ENCODE measurements at places on chromosomes 7 and 10.
A peak's percentile ranks its signal among the peaks of the same experiment; 100 is the strongest.

- DNase-seq: no peak
Measured at GRCh38 chr7:231030-231857, 38.9 kb downstream of the FAM20C start.

DNA sequence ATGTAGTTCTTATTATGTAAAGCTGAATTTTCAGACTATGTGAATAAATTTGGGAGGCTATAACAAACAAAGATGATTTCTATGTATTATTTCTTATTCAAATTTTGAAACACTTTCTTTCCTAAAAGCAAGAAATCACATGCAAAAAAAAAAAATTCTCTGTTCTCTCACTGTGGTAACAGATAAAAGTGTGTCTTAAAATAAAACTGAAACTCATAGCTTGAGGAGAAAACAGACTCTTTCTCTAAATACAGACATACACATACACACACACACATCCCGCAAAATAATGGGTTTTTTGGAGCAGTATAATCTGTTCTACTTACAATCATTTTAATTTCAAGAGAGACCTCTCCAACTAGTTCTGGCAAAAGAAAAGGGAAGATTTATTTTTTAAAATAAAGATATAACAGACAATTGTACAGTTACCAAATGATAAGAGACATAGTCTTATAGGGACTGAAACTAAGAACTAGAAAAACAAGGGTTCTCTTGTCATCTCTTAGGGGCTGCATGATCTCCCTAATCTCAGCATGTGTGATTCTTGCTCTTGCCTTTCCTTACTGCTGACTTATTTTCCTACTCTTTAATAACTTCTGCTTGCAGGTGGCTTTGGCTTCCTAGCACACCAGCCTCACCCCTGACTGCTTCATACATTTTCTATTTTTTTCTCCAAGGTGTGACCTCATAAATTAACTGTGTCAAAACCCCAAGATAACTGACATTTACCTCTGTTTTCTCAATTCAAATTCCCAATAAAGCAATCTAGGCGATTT is 483.5 kb upstream of the POT1 start:
- no peak for DNase-seq

DNA sequence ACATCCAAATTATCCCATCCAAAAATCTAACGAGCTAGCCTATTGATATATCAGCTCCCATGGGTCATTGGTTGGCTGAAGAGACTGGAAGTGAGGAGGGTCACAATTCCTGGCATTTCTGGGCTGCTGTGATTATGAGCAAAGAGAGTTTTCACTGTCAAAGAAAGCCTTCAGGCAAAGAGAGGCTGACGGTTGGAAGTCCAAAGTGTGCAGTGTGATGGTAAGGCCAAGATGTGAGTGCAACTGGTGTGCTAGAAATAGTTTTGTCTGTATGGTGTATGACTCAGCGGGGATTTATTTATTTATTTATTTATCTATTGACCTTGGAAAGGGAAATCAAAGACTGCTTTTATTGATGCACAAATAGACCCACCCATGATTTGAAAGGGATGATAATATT is 75.0 kb downstream of the AASS start:
- no peak for DNase-seq

DNA sequence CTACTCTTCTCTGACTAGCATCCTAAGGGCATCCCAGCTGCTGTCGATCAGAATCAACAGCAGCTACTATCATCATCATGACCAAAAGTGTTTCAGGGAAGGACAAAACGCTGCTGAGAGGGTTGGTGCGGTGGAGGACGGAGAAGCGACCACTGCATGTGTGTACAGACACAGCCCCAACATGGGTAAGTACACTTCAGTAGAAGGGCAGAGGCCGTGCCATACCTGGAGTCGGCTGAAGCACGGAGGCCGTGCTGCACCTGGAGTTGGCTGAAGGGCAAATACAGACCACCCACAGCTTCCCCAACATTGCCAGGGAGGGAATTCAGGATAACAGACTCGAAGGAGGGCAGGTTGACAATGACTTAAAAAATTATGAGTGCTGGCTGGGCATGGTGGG is 67.8 kb upstream of the CYTH3 start:
- no peak for DNase-seq

DNA sequence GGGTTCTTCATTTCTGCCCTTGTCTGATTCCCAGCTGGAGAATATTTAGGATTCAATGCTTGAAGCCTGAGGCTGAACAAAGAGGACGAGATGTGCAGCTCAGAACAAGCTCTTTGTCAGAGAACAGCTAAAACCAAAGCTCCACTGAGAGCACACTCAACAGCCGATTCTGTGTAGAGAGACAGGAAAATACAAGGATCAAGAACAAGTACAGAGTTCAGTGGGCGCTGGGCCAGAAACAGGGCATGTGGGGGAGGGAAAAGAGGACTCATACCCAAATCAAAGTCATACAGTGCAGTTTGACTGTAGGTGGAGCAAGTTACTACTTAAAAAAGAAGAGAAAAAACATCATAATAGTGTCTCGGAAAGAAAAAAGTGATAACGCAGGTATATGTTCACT is at the start of gene AGMO:
TSS of gene AGMO (minus strand) at position 181 of the 400 bp plus-strand sequence.
- DNase-seq: peak; percentile 48

GRCh38 chr7:6294839-6295238 is 22.4 kb upstream of the CYTH3 start:
- no peak for DNase-seq

- no peak for DNase-seq
Measured at GRCh38 chr10:99432881-99433280, 2.5 kb upstream of the GOT1 start.

- DNase-seq: no peak
Measured at GRCh38 chr10:32949221-32949678, 8.8 kb downstream of the ITGB1 start.

- DNase-seq: no peak
Measured at GRCh38 chr7:117612637-117613036, 132.8 kb downstream of the CFTR start.

GRCh38 chr10:8590518-8590917 is 536.0 kb downstream of the GATA3 start:
- DNase-seq: no peak

DNA sequence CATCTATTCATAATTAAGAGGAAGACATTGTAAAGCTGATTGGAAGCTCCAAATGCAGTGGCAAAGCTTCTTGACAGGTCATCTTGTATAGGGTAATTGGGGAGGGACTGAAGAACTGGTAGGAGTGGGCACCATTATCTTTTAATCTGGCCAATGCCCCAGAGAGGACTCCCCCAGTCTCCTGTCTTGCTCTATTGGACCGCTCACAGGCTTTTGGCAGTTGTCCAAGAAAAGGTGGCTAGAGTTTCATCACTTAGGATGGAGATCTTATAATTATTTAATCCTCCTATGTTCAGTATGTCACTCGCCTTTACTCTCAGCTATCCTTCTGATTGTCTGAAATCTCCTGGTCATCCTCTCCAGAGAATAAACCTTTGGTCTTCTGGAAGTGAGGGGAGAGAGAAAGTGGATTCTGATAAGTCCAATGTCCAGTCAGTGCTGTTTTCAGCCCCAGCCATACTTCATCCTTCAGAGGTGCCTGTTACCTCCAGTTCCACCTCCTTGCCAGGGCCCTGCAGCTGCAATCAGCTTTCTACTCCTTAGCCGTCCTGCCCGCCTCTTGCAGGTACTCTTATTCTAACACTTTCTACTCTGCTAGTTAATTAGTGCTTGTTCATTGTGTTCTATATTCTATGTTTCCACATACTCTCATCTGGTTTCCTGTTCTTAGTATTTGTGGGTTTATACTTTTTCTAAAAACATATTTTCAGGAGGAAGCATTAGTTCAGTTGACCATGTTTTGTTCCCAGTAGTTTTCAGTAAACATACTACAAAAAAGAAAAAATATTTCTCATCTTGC is 241.6 kb downstream of the NSUN6 start:
- no peak for DNase-seq

DNA sequence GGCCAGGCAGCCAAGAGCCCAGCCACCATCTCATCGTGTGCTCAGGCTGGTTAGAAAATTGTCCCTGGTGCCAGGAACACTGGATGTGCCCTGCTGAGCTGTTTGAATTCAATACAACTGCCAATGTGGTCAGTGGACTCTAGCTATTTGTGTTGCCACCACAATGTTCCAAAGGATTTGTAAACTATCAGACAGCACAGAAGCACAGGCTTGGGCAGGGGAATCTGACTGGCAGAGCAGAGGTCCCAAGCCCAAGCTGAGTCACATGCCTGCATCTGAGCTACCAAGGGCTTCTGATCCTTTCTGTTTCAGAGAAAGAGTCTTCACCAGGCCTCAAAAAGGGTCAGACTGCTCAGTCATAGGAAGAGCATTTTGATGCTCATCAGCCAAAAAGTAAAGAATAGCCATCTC is 232.1 kb upstream of the SEMA3C start:
- no peak for DNase-seq

DNA sequence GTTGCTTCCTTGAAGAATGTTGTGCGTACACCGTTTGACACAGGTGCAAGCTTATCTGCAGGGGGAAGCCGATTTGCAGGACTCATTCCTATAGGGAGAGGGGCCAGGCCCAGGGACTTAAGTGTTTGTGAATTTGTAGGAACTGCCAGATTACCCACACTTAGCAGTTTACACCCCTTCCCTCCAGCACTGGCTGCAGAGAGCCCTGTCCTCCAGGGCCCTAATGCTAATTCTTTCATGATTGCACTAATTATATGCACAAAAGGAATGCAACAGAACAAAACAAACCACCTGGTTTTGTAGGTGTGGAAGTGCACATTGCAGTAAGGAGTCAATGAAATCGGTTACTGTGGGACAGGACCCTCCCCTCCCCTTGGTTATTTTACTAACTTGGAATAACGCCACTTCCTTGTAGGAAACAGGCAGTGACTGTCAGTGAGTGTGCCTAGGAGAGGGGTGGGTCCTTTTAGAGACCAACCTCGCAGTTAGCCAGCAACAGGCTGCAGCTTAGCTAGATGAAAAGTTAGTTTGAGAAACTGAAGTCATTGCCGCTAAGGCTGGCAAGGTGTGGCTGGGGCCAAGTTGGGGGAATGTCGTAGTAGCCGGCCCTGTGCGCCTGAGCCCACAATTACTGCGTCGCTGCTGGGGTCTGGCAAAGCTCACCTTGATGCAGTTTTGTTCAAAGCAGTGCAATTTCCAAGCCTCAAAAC is 60.6 kb downstream of the CUX1 start:
- DNase-seq: no peak

GRCh38 chr10:20785174-20785573 is 111.9 kb downstream of the NEBL start:
- DNase-seq: no peak

- no peak for DNase-seq
Measured at GRCh38 chr7:31254926-31255325, 85.6 kb downstream of the NEUROD6 start.

DNA sequence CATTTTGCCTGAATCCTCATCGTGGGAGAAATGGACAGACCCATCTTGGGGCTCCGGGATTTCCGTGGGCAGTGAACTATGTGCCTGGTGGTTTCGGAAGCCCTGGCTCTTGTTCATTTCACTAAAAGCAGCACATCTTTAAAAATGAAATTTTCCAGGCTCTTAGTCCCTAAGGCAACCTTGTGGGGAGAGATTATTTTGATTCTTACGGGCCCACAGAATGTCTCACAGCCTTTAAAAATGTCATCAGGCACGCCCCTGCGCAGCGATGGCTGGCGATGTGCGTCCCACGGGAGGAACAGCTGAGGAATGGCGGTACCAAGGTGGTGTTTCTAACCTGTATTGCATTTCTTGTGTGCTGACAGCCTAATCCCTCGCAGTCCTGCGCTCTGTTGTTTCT is 189.7 kb downstream of the CCDC3 start:
- DNase-seq: no peak

GRCh38 chr10:86652361-86653202 is 1.8 kb upstream of the OPN4 start:
- DNase-seq: no peak

DNA sequence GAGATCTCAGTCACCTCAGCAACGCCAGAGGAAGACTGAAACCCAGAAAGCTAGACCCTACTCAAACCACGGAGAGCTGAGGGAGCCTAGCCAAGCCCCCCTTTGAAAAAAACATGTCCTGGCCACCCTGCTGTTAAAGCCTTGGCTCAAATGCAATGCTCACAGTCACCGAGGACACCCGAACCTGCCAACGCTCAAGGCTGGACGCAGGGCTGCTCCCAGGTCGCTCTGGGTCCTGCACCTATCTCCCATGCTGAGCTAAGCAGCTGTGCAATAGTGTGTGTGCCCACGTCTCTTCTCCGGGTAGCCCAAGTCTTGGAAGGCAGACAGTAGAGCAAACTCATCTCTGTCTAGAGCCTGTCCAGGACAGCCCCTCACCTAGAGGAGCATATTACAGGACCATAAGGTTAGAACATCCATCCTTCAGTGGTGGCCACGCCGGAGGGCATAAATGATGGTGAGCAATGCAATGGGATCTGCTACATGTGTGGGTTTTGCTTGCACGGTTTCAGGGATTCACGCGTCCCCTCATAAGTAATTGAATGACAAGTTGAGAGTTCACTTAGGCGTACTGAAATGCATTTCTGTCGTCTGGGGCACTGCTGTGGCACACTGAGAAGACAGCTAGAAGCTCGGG is 94.2 kb upstream of the DDC start:
- no peak for DNase-seq

DNA sequence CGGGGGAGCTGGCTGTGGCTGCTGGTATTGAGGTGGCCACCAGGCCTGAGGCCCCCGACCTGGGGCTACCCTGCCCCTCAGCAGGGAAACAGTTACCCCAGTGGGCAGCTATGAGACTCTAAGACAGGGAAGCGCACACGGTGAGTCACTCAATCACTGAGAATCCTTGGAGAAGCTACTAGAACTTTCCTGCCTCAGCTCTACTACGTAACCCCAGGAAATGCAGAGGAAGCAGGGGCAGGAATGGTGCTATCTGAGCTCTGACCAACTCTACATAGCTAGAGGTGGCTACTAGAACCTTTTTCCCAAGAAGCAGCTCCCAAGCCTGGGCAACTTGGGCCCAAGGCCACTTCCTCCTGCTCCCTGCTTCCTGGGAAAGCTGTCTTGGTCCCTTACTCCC is 11.8 kb downstream of the DNAJB12 start:
- DNase-seq: no peak

- no peak for DNase-seq
Measured at GRCh38 chr7:29449569-29450260, 113.9 kb upstream of the PRR15 start.

GRCh38 chr10:61973906-61974305 is 72.4 kb downstream of the ARID5B start:
- no peak for DNase-seq

DNA sequence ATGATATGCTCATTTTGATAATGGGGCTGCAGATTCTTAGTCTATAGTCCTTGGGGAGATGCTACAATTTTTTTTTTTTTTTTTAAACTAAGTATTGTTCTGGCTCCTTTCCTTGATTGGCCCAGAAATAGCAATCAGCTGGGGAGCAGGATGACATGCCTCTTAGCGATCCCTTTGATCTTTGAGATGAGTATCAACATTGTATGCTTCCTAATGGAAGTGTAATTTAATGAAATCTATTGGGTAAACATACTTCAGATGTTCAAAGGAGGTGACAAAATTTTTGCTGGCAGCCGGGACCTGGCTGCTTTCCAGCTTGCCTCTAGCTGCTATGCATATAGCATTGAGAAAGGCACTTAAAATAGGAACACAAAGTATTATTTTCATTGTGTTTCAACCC is 43.5 kb downstream of the VTI1A start:
- DNase-seq: no peak

GRCh38 chr10:27242951-27243551 is 2.5 kb upstream of the ACBD5 start:
- peak; percentile 17 for DNase-seq

All from NCI-H524 (cell line).